Caco-2 (cell line): ENCODE measurements at places on chromosomes 2 and 18. TPM values are rescaled to one million over a fixed set of nuclear protein-coding genes. Genes with fewer than 3 reads are reported as not detected.

KCNG2 gene
- total RNA-seq, result not detected in 2 replicates

PAIP2B gene
- total RNA-seq, result 9.1 and 9.9 TPM in 2 replicates

COL4A3 gene
- 4.2 and 4.7 TPM in 2 replicates for total RNA-seq

MOCOS gene
- 4.1 and 5.5 TPM in 2 replicates for total RNA-seq

SCN3A gene
- total RNA-seq, result not detected in 2 replicates

KIF1A gene
- 29.8 and 33.1 TPM in 2 replicates for total RNA-seq

DYSF gene
- total RNA-seq, result 1.7 and 2.2 TPM in 2 replicates

PAX8 gene
- total RNA-seq, result 7.5 and 7.7 TPM in 2 replicates

LYPD6 gene
- 9.0 and 10.5 TPM in 2 replicates for total RNA-seq
